T-helper 1 cell (primary cell): ENCODE measurements at places on chromosomes 2 and 18.

- no peak for DNase-seq
Measured at GRCh38 chr2:72144274-72144631, 3.4 kb downstream of the CYP26B1 start.

- DNase-seq = no peak
Measured at GRCh38 chr18:48769006-48769636, 181.6 kb downstream of the SMAD7 start.

- no peak for DNase-seq
Measured at GRCh38 chr18:2970772-2971659, 41.9 kb downstream of the LPIN2 start.

DNA sequence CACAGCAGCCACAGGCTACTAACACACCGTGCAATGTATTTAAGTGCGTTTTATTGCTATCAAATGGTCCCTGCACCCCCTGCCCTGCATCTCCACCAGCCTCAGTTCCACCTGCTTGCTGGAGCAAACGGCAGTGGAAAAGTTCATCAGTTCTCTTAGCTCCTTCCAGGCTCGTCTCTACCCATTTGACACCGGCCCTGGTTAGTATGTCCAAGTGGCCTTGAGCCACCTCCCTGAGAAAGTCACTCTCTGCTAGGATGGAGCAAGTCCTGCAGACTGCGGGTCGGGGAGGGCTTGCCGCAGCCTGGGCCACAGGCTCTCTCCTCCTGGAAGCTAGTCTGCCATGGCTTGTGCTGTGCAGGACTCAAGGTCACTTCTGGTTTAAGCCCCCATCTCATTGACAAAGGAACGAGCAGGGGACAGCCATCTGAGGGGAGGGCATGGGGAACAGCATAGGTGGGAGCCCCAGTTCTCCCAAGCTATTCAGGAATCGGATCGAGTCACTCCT is 74.9 kb downstream of the RHOB start:
- DNase-seq = no peak

GRCh38 chr2:240204431-240205276 is 64.2 kb upstream of the OTOS start:
- DNase-seq = no peak

DNA sequence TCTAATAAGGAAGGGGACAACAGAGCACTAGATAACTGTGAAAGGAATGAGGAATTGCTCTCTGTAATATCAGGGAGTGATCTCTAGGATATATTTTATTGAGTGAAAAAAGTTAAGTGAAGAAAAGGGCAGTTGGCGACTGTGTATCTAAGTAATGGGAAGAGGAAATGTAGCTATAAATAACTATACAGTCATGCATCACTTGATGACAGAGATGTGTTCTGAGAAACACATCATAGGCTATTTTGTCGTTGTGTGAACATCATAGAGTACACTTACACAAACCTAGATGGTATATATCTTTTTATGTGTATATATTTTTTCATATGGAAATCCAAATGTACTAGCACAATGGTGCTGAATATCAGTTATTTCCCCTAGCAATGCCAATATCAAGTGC is 329.3 kb downstream of the TXNL1 start:
- DNase-seq = no peak

GRCh38 chr2:7515327-7515726 is 598.1 kb downstream of the RNF144A start:
- DNase-seq = no peak

GRCh38 chr18:73756256-73757091 is 391.2 kb downstream of the FBXO15 start:
- no peak for DNase-seq

DNA sequence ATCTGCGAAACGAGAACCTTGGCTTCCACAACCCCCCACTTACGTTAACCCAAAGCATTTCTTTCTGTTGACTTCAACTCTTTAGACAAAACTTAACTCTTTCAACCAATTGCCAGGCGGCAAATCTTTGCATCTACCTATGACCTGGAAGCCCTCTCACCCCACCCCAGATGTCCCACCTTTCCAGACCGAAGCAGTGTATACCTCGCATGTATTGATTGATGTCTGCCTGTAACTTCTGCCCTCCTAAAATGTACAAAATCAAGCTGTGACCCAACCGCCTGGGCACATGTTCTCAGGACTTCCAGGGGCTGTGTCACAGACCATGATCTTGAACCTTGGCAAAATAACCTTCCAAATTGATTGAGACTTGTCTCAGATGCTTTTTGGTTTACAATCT is 12.3 kb downstream of the AQP12B start:
- DNase-seq = no peak

- no peak for DNase-seq
Measured at GRCh38 chr2:65373365-65373918, 59.0 kb downstream of the SPRED2 start.

DNA sequence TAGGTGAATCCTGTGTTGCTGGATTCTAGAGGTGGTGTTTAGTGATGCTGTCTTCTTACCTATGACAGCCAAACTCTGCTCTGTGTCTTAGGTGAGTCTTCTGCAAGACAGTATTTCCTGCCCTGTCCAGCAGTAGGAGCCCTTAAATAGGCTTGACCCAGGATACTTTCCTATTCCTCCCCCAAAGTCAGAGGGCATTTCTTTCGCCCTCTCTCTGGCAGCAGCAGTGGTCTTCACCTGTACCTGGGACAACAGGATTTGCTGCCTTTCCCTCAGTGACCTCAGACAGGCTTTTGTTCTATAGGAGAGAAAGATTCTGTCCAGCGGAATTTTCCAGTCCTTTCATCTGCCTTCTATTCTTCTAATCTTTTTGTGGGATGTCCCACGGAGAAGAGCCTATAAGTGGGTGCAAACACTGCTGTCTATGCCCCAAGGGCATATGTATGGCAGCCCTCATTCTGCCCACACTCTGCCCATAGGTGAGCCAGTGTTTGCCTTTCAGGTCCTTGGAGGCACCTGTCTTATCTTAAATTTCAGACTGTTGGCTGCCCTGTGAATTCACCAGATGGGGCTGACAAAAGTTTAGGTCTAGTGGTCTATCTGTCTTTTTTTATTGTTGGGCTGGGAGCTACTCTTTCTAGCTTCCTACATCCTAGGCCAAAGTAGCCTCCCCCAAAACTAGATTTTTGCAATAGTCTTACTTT is 177.3 kb upstream of the SPOPL start:
- no peak for DNase-seq

- DNase-seq = no peak
Measured at GRCh38 chr18:62071071-62071470, 115.8 kb downstream of the PIGN start.

GRCh38 chr2:186562209-186562578 is 27.7 kb upstream of the ITGAV start:
- no peak for DNase-seq

GRCh38 chr2:106996171-106996769 is 110.3 kb upstream of the ST6GAL2 start:
- no peak for DNase-seq

DNA sequence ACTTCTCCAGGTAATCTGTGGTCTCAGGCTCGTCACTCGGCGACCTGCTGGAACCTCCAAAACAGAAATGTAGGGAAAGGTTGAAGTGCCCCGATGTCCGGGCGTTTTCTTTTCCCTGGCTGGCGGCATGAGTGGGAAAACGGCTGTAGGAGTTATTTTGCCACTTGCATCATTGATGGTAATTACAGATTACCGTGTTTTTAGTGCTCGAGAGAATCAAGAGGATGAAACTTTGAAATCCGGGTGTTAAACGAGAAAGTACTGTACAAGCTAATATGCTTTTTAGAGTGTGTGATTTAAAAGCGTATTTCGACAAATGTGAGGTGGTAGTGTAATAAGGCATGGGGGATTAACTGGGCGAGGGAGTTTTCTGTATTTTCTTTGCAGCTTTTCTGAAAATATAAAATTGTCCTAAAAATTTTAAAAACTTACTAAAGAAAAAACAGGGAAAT is 819 bp downstream of the GRHL1 start:
- no peak for DNase-seq

GRCh38 chr2:70922235-70923234 is 13.2 kb upstream of the ATP6V1B1 start:
- no peak for DNase-seq

- DNase-seq = no peak
Measured at GRCh38 chr2:35741556-35741955, 614.0 kb upstream of the CRIM1 start.

DNA sequence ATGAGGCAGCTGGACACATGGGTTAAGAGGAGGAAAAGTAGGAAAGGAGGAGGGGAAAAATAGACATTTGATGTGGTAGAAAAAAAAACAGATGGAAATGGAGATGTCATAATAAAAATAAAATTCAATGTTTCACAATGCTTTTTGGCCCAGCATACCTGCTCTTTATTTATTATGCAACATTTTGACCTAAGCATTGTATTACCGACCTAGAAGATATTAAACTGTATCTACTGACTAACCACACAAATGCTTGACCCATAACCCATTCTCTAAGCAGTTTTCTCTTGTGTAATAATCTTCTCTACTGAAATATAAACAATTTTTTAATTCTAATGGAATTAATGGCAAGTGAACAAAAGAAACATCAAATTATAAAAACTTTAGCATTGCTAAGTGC is 362.3 kb downstream of the FBXO15 start:
- no peak for DNase-seq

- no peak for DNase-seq
Measured at GRCh38 chr2:44638649-44639048, 276.9 kb downstream of the CAMKMT start.

DNA sequence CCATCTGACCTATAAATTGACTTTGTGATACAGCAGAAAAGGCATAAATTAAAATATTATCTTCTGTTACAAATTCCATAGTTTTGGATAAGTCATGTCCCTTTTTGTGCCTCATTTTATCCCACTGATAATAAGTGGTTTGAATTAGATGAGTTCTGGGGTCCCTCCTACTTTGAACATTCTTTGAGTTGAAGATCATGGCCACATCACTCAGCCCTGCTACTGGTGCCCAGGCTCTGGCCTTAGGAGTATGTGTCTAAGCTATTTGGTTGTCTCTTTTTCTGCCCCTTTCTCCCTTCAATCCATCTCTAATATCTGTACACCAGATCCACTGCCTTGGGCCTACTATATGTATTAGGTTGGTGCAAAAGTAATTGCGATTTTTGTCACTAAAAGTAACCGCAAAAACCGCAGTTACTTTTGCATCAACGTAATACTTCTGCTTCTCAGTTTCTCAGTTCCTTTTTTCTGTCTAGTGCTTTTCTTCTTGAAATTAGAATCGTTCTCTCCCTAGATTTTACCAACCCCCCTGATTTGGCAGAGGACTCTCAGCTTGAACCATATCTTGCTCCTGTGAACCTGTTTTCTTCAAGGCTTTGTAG is 362.5 kb upstream of the TNP1 start:
- DNase-seq = no peak

GRCh38 chr2:31322371-31322770 is 88.4 kb downstream of the EHD3 start:
- DNase-seq = no peak

DNA sequence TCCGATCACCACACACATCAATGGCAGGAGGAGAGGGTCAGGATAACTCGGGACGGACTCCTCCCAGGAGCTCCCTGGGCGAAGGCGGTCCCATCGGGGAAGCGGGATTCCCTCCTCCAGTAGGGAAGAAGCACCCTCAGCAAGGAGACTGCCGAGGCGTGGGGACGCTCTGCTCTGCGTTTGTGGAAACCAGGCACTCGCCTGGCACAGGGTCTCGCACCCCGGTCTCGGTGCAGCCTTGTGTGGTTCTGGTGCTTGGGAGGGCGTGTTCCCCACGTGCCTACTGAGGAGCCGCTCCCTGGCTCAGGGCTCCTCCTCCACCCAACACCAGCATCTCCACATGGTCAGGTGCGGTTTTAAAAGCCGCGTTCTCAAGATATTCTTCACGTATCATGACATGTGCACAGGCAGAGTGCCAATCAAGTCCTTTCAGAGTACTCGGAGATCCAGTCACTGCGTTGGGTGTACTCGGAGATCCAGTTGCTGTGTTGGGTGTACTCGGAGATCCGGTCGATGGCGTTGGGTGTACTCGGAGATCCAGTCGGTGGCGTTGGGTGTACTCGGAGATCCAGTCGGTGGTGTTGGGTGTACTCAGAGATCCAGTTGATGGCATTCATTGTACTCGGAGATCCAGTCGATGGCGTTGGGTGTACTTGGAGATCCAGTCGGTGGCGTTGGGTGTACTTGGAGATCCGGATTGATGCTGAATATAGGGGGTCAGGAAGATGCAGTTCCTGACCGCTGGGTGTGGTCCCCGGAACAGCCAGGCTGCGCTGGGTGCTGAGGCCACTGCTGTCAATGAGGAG is 117.5 kb downstream of the RTP5 start:
- DNase-seq = no peak

GRCh38 chr2:143482316-143482715 is 353.1 kb downstream of the ARHGAP15 start:
- no peak for DNase-seq

GRCh38 chr2:74079522-74080341 is 68.0 kb downstream of the BOLA3 start:
- DNase-seq = no peak

DNA sequence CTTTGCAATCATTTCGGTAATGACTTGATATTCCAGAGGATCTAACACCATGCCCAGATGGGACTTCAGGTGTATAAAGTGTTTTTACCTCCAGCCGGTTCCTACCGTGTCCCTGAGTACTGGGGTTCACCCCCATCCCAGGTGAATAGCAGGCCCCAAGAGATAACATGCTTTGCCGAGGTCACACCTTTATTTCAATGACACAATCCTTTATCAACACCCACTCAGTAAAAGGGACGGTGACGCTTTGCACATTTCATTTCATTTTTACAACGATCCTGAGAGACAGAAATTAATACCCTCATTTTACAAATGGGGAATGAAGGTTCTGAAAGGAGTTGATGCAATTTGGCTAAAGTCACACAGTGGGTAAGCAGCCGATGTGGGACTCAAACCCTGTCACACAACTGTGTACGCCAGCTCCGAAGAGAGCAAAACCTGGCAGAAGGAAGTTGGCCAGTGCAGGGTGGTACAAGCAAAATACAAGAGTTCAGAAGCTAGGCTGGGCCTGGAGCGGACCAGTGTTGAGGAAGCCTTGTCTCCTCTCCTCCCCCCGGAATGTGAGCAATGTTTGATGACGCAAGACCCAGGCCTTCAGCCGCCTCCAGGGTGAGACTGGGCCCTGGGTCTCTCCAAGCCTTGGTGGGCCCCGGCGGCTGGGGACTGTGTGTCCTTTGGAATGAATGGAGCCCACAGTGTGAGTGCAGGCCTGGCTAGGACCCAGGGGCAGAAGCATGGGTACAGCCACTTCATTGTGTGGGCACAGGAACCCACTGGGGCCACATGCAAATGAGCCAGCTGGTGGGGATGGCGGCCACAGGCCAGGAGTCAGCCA is 139.6 kb upstream of the MYCN start:
- DNase-seq = no peak

DNA sequence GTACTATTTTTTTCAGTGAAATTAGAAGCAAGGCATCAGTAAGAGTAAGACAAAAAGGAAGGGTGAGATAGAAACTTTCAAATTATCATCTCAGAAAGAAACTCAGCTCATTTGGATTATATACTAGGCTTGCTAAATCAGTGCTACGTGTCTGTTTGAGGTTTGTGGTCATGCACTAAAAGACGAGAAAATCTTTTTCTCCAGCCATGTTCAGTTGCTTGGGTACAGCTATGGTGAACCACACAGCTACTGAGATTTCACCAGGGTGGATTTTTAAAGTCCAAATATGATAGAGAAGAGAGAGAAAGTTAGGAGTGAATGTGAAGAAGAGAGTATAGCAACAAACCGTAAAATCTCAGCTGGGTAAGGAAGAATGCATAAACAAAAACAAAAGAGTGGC is 161.6 kb downstream of the PTH2R start:
- no peak for DNase-seq
